ENCODE measurements at places on chromosomes 11 and 22.

DNA sequence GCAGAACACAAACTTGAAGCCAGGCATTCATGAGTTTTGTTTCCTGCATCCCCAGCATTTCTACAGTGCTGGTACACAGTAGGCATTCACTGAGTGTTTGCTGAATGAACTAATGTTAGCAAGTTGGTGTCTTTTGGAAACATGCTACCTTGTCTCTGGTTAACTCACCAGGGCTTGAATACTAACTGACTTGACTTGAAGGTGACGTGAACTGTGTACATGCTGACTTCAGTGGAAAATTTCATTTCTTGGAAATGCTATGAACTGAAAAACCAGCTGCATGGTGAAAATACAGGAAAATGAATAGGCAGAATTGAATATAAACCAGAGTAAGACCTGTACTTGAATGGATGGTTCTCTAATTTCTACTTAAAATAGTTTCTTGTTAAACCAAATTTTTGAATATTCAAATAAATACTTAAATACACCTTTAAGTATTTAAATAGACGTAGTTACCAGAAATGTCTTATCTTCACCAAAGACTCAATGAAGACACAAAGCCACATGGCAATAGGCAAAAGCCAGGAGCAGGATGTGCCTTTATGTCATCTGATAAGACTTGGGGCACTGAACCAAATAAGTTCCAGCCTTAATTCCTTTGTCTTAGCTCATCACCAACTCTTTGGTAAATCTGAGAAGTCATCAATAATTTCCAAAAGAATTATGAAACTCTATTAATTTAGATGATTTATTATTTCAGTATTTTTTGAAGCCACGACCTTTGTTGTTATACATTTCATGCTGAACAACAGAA is 39.7 kb upstream of the POU2AF2 start:
- no peak for DNase-seq

- DNase-seq: no peak
Observed at GRCh38 chr11:96013461-96014213, 89.7 kb upstream of the MTMR2 start.

DNA sequence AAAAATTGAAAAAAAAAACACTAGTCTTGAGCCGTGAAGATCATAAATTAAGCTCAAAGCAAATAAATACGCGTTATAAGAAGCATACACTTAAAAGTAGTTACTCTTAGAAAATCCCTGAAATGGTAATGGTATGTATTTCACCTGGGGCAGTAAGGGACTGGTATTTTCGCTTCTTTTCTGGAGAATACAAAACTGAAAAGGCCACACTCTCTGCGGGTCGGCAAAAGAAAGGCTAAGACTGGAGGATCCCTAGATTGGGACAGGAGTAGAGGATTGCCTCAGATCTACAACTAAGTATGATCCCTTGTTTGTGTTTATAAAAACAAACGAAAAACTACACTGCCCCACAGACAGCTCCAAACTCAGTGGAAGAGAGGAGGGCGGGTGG is 617 bp downstream of the TSG101 start:
- no peak for DNase-seq

- no peak for DNase-seq
Observed at GRCh38 chr11:74123008-74123448, 47.8 kb downstream of the C2CD3 start.

All from cerebellum (tissue), 4 donors.